CD4-positive, alpha-beta T cell treated with Interleukin-2 at 100 ng/mL for 4 hours (primary cell): ENCODE measurements at places on chromosomes 5 and 9.

DNA sequence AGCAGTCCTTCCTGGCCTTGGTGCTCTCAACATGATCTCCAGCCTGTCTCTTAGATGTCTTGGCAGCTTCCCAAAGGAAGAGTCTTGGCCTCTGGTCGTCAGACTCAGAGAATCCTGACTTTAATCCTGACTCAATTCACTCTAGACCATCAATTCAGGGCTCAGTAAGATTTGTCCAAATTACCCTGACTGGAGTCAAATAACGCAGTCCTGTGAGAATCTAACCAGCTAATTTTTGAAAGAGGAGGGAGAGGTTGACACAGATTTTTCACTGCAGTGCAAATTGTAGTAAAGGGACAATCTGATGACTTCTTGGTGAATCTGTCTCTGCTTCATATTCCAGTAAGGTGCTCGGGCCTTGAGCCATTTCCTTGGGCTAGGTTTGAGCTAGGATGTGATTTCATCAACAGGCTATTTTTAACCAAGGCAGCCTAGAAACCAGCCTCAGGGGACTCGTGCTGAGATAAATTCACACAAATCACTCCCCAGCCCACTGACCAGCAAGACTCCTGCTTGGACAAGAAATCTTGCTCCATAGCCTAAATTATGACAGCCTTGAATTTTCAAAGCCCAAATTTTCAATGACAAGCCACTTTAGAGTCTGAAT lies 257.4 kb downstream of the ENC1 start:
- no peak for DNase-seq

DNA sequence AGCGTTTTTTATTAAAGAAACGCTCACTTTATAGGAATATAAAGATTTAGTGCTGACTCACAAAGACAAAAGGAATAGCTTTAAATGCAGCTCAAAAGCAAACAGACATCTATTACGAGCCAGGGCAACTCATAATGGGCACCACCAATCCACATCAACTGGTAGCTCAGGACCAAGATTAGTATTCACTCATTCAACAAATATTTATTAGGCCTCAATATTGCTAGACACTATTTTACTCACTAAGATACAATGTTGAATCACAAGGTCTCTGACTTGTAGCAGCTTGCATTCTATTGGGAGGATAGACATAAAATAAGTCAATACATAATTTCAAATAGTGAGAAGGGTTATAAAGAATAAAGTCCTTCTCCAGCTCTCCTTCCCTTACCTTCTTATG lies 8.0 kb upstream of the MAN2A1 start:
- no peak for DNase-seq

DNA sequence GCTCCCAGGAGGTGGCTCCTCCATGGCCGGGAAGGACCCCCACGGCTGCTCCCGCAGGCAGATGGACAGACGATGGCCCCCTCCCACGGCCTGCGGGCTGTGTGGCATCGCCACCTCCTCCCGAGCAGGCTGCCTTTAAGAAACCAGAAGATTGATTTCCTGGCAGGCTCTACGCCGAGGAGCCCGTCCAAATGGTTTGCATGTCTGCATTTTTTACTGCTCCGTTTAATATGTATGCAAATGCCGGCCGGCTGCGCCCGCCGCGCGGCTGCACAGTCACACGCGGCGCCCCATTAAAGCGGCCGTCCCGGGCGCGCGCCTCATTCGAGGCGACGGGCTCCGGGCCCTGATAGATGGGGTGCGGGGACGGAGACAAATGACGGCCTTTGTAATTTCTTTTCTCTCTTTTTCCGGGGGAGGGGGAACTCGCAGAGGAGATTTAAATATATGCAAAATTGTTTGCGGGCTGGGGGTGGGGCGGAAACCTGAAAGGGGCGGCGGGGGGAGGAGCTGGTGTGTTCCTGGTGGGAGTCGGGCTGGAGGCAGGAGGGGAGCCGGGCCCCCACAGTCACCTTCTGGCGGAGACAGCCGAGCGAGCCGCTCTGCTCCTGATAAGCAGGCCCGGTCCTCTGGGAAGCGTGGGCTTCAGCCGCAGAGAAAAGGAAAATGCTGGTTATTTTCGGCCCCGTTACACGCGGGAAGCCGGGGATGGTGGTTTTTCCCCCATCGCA lies 158.7 kb upstream of the IER5L start:
- peak; percentile 30 for DNase-seq

DNA sequence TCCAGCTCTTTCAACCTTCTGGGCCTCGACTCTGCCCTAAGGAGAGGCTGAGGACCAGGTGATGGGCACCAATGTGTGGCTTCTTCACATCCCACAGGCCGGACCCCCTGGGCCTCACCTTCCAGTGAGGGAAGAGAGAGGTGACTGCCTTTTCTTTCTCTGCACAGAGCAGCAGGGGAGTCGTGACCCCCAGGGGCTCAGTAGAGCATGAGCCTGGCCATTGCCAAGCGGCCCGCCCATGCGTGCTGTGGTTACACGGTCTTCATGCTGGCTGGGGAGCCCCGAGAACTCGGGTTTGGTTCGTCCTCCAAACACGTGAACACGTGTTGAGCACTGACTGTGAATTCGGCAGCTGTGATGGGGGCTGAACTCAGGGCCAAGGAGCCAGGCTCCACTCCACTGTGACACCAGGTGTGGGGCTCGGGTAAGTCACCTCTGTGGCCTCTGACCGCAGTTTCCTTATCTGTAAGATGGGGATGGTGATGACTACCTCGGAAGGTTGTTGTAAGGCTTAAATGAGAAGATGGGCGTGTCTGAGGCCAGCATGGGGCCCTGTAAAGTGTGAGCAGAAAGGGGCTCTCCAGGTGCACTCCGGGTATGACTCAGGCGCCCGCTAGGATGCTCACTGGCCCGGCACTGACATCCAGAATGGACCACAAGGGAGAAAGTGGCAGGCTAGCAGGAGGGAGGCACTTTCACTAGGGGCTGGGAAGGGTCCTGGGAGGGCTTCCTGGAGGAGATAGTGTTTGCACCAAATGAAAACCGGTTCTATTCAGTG lies 13.4 kb upstream of the GRHPR start:
- DNase-seq = peak; percentile 83

DNA sequence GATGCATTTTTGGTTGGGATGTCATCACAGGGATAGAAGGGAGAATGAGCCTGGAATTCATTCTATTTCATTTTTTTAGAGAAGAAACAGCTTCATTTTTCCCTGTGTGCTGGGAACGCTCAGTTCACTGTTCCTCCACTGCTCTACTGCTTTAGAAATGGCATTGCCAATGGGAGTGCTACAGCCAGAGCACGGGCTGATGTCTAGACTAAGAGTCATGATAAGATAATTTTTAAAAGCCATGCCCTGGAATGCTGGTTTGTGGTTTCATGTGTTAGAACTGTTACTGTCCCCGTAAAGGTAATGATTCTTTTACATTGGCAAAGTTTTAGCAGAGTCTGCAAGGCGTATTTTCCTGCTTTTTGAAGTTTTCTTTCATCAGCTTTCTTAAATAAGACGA lies 119.6 kb downstream of the SEMA6A start:
- no peak for DNase-seq

DNA sequence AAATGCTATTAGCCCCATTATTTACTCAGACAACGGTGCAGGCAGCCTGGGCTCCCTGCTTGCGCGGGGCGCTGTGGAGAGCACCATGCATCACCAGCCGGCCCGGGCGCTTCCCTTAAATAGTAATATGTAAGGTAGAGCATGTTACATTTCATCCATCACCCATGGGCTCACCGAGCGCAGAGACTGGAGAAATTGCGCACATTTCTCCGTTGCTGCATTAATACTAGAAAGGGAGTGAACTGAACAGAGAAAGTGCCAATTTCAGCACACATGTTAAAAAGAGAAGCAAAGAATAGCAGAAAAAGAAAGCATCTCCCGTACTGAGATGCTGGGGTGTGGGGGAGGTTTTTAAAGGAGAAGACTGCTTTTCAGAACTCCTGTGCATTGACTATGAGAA lies 400.3 kb downstream of the ZSWIM6 start:
- no peak for DNase-seq

DNA sequence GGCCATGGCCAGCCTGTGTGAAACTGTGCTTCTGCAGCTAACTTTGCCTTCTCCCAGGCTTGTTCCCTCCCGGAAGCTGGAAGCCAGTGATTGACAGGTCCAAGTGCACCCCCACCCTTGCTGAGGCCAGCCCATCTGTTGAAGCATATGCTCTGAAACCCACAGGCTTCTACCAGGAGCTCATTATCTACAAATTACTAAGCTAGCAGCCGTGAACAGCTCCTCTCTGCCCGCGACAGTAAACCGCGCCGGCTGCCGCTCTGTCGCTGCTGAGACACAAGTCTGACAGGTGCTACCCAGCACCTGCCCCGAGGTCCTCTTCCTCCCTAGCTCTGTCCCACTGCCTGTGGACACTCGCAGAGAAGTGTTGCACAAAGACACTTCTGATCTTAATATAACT lies 490.9 kb downstream of the GADD45G start:
- DNase-seq = no peak

GRCh38 chr5:181164076-181164952 lies 16.9 kb downstream of the OR2V2 start:
- DNase-seq = no peak

- peak; percentile 62 for DNase-seq
Observed at GRCh38 chr5:109411627-109412026, 1.9 kb upstream of the PJA2 start.

DNA sequence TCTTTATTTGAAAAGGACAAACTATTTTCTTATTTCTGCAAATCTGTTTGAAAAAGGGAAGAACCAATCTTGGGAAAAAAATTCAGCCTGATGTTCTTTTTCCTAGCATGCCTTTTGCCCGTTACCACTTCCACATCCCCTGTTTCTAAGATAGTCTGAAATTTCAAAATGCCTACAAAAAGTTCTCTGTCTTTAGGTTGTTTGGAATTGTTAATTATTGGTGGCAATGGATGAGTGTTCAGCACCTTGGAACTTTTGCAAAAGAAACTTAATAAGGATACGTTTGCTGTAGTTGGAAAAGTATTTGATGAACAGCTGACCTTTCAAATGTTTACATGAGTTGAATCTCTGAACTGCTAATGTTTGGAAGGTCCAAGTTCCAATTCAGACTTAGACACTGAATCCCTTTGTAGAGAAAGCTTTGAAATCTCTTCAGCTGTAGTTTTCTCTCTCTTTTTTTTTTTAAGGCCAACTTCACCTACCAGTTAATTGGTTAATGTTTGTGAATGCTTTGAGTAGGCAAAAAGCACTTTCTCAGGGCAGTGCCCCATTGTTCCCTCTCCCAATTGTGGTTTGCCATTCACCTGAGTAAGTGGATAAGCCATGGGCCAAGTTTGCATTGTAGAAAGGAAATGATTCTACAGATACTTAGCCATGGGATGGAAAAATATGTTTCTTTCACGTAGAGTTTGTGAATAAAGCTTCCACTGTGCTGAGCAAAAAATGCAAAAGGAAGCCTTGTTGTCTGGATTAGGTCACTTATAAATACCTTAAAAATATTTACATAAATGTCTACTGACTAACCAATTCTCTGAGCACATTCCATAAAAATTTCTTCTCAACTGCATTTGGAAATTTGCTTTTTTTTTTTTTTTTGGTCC lies 156.4 kb upstream of the ELL2 start:
- DNase-seq = no peak

DNA sequence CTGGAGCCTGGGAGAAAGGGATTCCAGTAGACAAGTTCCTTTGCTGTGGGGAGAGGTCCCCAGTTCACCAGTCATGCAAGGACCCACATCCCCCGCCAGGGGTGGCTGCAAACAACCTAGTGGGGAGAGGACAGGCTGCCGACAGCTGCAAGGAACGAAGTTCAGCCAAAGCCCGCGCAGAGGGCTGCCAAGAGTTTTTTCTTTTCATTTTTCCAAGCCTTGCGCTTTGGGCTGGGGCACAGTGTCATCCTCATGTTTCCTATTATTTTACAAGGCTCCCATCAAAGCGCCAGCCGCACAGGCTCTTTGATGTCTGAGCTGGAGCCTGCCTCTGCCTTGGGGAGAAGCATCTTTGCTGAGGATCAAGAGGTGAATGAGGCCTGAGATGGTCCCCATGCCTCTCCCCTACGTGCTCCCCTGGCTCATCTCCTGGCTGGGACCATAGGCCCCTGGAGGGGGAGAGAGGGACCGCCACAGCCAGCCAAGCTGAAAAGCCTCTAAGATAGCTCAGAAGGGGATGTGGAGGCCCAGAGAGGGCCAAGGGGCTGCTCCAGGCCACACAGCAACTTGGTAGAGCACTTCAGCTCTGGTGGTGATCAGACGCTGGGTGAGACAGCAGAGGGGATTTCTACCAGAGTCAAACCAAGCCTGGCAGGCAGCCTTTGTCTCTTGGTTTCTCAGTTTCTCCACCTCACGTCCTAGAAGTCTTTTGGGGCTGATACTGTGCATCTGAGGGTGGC lies 50.4 kb upstream of the SYNPO start:
- DNase-seq = no peak

- no peak for DNase-seq
Observed at GRCh38 chr5:173709761-173710160, 93.3 kb upstream of the BOD1 start.

- DNase-seq = no peak
Observed at GRCh38 chr5:157561110-157561509, 14.5 kb downstream of the ADAM19 start.

DNA sequence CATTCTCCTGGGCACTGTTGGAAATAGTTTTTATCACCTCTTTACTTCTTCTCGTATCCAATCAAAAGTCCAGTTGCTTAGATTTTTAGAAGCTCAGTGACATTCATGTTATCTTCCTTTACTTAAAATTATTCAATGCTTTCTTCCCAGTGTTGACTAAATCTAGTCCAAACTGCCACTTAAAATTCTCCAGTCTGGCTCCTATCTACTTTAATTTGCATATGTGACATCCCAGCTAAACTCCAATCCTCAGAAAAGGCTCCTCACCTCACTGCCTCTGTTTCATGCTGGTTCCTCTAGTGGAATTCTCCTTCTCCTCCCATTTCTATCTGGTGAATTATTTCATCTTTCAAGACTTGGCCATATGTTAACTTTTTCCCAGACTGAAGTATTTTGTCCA lies 1238.7 kb upstream of the WWC1 start:
- DNase-seq = no peak

DNA sequence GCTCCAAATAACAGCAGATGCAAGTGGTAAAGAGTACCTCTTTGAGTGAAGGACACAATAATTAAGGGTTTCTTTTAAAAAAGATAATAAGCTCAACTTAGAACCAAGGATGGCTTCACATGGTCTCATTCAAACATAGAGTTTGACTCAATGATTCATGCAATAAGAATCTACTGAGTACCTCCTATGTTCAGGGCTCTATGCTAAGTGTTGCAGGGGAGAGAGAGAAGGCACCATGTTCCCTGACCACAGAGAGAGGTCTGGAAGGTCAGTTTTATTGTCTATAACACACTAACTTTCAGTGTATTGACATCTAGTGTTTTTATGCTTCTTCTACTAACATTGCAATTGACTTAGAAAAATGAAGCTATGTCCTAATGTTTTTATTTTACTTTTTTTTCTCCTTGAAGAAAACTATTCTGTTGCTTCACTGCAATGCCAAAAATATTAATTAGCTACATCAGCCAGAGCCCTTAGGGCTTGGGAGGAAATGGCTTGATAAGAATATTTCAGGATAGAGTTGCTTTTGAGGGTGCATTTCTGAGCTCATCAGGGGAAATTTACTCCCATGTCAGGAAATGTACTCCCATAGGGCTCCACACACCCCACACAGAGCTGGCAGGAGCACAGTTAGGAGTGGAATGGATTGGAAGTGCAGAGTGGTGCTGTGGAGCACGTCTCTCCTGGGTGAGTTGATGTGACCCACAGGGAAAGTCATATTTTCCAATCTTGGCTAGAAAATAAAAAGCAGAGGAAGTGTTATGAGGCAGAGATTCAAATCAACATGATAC lies 106.6 kb downstream of the PDE8B start:
- DNase-seq = no peak

- no peak for DNase-seq
Observed at GRCh38 chr5:171628633-171628974, 157.0 kb upstream of the SMIM23 start.
